CD4-positive, alpha-beta T cell treated with Interleukin-17A for 4 hours (primary cell): ENCODE measurements at places on chromosomes 2 and 18.

DNA sequence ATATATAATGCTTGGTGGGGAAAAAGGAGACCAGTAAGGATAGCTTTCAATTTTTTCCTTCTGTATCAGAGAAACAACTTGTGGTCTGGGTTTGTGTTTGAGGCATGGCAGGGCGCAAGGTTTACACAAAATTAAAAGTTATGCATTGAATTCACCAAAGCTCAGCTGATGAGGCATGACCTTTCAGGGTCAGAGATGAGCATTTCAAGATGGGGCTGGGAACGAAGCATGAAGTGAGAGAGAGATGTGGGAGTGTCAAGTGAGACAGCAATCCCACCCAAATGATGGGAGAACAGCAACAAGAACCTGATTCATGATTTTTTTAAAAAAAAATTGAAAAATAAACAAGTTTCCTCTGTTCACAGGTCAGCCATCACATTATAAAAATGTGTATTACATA is 4.9 kb downstream of the GPR55 start:
- DNase-seq = peak; percentile 1

- no peak for DNase-seq
Observed at GRCh38 chr2:43495727-43496126, 100.1 kb downstream of the THADA start.

- DNase-seq = no peak
Observed at GRCh38 chr2:126510356-126510755, 145.6 kb upstream of the GYPC start.

- no peak for DNase-seq
Observed at GRCh38 chr2:232871835-232872736, 2.0 kb downstream of the SNORC start.

DNA sequence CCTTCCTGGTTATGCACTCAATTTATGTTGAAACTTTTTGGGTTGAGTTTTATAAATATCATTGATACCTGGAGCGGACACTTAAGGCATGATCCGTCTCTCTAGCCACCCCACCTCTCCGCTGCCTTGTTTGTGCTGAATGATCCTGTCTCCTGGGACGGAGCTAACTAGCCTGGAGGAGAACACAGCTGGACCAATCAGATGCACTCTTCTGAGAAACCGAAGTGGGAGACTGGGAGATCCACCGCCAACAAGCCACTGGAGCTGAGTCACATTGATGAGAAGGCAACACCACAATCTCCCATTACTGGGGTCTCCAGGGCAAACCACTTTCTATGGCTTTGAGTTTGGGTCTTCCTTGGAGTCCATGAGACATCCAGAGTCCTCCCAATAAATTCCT is 29.3 kb downstream of the CYP26B1 start:
- no peak for DNase-seq

GRCh38 chr18:79526468-79527460 is 131.0 kb downstream of the NFATC1 start:
- peak; percentile 42 for DNase-seq

GRCh38 chr2:101231937-101232730 is 20.6 kb upstream of the CNOT11 start:
- DNase-seq = no peak

DNA sequence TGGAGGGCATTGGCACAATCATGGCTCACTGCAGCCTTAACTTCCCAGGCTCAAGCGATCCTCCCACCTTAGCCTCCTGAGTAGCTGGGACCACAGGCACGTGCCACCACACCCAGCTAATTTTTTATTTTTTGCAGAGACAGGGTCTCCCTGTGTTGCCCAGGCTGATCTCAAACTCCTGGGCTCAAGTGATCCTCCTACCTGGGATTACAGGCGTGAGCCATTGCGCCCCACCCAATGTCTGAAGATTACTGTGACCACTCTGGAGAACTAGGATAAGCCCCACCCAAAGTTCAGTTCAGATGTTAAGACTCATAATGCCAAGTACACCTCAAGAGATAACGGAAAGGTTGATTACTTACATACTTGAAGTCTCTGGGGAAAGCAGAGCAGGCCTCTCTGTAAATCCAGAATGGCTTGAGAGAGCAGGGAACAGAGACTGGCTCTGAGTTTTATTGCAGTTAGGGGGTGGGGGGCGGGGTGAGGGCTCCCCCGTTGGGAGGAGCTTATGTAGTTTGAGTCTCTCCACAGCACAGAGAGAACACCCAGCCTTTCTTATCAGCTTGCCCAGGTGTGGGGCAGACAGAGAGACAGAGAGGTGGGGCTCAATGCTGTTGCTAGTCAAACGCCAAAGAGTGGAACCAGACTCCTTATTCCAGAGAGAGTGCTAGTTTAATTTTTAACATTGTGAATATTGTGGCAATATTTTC is 26.5 kb upstream of the ERICH2 start:
- DNase-seq = no peak

- no peak for DNase-seq
Observed at GRCh38 chr2:216112926-216113325, 3.8 kb downstream of the XRCC5 start.

GRCh38 chr2:118481299-118481698 is 366.1 kb downstream of the EN1 start:
- no peak for DNase-seq

GRCh38 chr2:117980783-117981676 is 32.8 kb downstream of the CCDC93 start:
- no peak for DNase-seq

GRCh38 chr2:12116228-12116750 is 369.9 kb downstream of the LPIN1 start:
- DNase-seq = no peak

- DNase-seq = no peak
Observed at GRCh38 chr2:71613953-71614925, 160.9 kb downstream of the DYSF start.

- no peak for DNase-seq
Observed at GRCh38 chr2:147543056-147543455, 301.8 kb upstream of the ACVR2A start.

GRCh38 chr2:71503837-71504236 is 50.5 kb downstream of the DYSF start:
- DNase-seq = no peak

DNA sequence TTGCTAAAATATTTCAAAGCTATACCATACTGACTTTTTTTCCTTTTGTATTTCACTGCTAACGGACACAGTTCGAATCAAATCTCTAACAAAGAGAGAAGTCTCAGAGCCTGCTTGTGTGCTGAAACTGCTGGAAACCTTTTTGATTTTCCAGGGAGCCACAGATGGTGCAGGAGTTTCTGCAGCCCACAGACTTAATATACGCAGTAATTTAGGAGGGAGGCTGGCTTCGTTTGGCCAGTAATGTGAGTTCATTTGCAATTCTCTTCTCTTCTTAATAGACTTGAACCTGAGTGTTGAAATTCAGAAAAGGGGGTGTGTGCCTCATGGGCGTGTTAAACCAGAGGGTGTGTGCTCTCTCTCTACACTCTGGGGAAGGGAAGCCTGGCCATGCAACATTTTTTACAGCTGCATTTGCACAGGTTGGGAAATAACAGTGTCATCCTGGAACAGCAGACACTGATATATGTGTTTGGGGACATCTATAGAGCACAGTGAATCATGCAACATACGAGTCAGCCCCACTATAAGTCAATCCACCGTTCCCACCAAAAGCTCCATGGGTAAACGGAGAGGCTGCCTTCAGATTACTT is 333.0 kb downstream of the CLIP4 start:
- DNase-seq = no peak

GRCh38 chr2:157327621-157328500 is 2.2 kb upstream of the ERMN start:
- DNase-seq = peak; percentile 96

- no peak for DNase-seq
Observed at GRCh38 chr18:28149810-28150420, 27.0 kb downstream of the CDH2 start.

GRCh38 chr2:165584126-165584654 is 114.7 kb downstream of the CSRNP3 start:
- no peak for DNase-seq

DNA sequence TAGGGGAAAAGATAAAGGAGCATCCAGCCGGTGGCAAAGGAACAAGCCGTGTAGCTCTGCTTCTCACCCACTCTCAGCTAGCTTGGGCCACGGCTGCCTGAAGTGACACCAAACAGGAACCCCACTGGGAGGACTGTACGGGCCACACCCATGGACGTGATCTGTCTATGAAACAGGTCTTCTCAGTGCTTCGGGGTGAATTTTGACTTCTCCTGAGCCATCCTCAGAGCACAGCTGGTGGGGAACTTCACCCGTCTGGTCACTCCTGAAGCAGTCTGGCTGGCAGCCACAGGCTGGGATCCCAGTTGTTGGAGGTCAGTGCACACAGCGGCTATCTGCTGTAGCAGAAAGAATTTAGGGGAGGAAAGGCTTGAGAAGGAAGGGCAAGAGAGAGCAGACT is 223.8 kb downstream of the FAM210A start:
- DNase-seq = peak; percentile 29

GRCh38 chr2:40123326-40123725 is 328.6 kb downstream of the SLC8A1 start:
- no peak for DNase-seq

- no peak for DNase-seq
Observed at GRCh38 chr2:60007671-60008070, 545.8 kb downstream of the BCL11A start.

DNA sequence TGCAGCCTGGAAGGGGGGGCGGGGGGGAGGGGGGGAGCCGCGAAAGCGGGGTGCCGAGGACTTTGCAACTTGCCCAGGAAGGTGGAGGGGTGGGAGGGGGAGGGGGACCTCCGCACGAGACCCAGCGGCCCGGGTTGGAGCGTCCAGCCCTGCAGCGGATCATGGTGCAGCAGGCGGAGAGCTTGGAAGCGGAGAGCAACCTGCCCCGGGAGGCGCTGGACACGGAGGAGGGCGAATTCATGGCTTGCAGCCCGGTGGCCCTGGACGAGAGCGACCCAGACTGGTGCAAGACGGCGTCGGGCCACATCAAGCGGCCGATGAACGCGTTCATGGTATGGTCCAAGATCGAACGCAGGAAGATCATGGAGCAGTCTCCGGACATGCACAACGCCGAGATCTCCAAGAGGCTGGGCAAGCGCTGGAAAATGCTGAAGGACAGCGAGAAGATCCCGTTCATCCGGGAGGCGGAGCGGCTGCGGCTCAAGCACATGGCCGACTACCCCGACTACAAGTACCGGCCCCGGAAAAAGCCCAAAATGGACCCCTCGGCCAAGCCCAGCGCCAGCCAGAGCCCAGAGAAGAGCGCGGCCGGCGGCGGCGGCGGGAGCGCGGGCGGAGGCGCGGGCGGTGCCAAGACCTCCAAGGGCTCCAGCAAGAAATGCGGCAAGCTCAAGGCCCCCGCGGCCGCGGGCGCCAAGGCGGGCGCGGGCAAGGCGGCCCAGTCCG is 540 bp downstream of the SOX11 start:
- DNase-seq = no peak

DNA sequence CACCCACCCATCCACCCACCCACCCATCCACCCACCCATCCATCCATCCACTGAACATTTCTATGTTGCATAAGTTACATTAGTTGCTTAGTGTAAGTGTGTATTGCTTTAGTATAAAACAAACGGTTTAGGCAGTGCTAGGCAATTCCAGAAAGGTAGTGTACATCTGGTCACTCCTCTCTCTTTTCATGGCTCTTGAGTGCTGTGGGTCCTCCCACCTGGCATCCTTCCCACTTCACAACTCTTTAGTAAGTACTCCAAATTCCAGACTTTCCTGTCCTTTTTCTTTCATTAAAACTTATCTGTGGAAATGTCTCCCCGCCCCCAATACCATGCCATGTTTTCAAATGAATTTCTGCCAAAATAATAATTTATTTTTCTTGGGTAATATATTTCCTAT is 122.5 kb downstream of the PLEKHM3 start:
- DNase-seq = no peak

DNA sequence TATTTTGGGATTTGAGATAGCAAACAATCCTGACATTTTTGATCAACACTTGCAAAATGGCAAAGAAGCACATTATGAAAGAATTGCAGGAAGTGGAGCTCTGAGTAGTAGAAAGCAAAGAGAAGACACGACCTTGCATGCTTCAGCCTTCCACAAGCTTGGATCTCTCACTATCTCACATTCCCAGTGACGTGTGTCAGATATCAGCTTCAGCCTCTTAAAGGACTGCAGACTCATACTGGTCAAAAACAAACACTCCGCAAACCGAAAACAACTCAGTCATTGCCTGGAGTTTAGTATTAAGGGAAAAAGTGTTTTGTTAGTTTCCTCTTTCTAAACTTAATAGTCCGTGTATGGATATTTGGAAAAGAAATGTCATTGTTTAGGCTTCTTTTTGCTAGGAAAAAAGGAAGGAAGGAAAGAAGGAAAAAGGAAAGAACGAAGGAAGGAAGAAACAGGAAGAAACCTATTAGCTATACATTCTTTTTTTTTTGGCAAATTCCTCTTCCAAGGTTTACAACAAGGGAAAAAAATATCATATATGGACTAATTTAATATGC is 32.6 kb upstream of the SLC40A1 start:
- no peak for DNase-seq

GRCh38 chr18:73479477-73479876 is 611.7 kb upstream of the NETO1 start:
- DNase-seq = no peak

GRCh38 chr2:145789636-145790035 is 1269.7 kb upstream of the ZEB2 start:
- no peak for DNase-seq

- no peak for DNase-seq
Observed at GRCh38 chr18:74661008-74661407, 63.3 kb downstream of the ZNF407 start.

GRCh38 chr18:34773961-34774766 is 64.1 kb downstream of the DTNA start:
- DNase-seq = no peak

- no peak for DNase-seq
Observed at GRCh38 chr2:28164280-28164801, 228.3 kb upstream of the FOSL2 start.

DNA sequence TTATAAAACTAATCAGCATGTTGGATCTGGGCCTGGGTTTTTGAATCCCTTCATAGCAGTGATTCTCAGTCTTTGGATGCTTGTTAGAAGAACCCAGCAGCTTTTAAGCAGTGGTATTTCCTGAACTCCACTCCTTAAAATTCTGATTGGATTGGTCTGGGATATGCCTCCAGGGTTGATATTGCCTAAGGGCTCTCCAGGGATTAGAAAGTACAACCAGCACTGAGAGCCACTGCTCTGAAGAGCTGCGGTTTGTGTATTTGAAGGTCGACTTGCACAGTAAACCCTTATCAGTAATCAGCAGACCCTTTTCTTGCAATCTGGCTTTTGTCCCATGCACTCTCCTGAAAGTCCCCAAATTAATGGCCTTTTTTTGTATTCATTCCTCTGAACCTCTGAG is 17.0 kb upstream of the RBMS1 start:
- DNase-seq = no peak

GRCh38 chr2:139744273-139744672 is 964.1 kb upstream of the NXPH2 start:
- no peak for DNase-seq

- DNase-seq = no peak
Observed at GRCh38 chr2:121336528-121337294, 51.7 kb upstream of the TFCP2L1 start.

DNA sequence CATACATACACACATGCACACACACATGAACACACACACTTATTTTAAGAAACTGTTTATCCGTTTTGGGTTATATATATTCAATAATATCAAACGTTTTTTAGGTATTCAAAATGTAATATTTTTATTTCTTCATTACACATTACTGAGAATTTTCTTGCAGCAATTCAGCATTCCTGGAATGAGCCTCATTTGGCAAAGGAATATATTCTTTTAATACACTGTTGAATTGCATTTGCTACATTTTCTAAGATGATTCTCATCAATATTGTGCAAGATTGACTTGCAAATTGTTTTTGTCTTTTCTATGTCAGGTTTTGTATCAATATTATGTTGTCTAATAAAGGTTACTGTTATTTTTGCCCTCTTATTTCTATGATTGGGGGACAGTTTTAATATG is 276.1 kb upstream of the CYP26B1 start:
- DNase-seq = no peak
